T-helper 9 cell (primary cell): ENCODE measurements at places on chromosomes 1 and 21.

DNA sequence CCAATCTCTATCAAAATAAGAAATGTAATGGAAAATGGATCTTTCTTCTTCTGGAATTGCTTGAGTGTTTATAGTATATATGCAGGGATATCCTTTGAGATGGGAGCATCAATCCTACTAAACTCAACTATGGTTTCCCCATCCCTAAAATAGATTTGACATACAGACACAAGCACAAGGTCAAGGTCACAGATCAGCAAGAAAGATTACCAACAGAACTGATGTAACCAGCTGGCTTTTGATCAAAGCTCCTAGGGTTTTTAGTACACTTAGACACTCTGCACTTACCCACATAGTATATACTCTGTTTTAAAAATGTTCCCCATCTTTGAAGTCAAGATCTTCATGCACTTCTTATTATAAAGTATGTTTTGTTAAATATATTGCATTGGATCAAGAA, 85.5 kb downstream of the NRIP1 start:
- no peak for DNase-seq

GRCh38 chr21:43832158-43832550, 32.9 kb upstream of the AGPAT3 start:
- DNase-seq, result no peak

- no peak for DNase-seq
These were observed 27.4 kb downstream of the TIAM1 start for GRCh38 chr21:31316488-31317169.

- DNase-seq, result no peak
These were observed 698 bp upstream of the UCK2 start for GRCh38 chr1:165826565-165827267.

- DNase-seq, result no peak
These were observed 13.3 kb downstream of the COL6A2 start for GRCh38 chr21:46111193-46111571.

GRCh38 chr1:205082431-205082830, 1.8 kb downstream of the TMEM81 start:
- no peak for DNase-seq

- no peak for DNase-seq
These were observed 35.6 kb upstream of the WASF2 start for GRCh38 chr1:27525296-27526272.

- peak; percentile 19 for DNase-seq
These were observed 2.7 kb downstream of the MOB3C start for GRCh38 chr1:46613661-46614603.

DNA sequence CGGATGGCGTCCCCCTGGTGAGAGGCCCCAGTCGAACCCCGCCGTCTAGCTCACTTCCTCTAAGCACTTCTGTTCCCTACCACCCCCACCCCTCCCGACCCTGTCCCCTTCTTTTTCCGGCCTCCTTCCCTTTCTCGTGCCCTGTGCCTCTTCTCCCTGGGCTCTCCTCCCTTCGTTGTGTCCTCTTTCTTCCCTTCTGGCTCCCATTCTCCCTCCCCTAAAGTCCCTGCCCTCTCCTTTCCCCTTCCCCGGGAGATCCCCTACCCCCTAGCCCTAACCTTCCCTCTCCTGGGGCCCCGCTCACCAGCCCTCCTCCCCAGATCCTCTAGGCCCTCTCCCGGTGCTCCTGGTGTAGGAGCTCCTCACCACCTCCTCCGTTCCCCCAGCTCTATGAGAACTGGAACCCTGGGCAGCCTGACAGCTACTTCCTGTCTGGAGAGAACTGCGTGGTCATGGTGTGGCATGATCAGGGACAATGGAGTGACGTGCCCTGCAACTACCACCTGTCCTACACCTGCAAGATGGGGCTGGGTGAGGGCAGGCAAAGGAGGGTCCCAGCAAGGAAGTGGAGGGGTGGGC, 15.9 kb downstream of the BCAN start:
- no peak for DNase-seq

DNA sequence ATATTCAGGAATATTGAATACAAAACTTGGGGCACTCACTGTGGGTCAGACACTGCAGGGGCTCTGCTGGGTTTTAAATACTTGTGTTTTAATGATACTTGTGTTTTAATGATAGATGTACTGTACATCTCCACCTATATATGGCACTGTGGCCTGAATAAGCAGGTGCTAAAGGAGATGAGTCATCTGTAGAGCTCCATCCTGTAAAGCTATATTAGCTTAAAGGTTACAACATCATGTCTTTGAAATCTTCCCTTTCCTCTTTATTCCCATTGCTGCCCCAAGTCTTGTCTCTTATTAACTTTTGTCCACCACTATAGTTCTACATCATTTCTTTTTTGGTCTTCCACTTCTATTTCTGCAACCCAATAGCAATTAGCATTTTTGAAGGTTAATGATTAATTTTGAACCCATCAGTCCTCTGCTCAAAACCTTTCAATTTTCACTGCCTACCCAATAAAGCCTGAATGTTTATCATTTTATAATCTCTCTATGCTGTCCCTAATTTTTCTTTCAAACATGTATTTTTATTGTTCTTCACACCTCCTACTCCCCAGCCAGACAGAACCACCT, 113.3 kb upstream of the PTGFR start:
- DNase-seq, result no peak

- DNase-seq, result no peak
These were observed 13.8 kb upstream of the POGZ start for GRCh38 chr1:151472856-151473731.

DNA sequence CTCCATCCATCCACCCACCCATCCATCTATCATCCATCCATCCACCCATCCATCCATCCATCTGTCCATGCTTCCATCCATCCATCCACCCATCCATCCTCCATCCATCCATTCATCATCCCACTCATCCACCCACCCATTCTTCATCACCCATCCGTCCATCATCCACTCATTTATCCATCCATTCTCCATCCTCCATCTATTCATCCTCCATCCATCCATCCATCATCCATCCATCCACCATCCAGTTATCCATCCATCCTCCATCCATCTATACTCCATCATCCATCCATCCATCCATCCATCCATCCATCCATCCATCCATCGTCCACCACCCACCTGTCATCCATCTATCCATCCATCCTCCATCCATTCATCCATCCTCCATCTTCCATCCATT, 32.1 kb upstream of the ACTRT2 start:
- no peak for DNase-seq

GRCh38 chr1:156927215-156928042, 7.0 kb downstream of the LRRC71 start:
- peak; percentile 57 for DNase-seq

GRCh38 chr1:5001466-5001865, 347.1 kb downstream of the AJAP1 start:
- no peak for DNase-seq

- no peak for DNase-seq
These were observed 127.2 kb downstream of the FAM78B start for GRCh38 chr1:166039436-166040201.

- no peak for DNase-seq
These were observed 37.1 kb downstream of the TENT5C start for GRCh38 chr1:117642963-117643362.

DNA sequence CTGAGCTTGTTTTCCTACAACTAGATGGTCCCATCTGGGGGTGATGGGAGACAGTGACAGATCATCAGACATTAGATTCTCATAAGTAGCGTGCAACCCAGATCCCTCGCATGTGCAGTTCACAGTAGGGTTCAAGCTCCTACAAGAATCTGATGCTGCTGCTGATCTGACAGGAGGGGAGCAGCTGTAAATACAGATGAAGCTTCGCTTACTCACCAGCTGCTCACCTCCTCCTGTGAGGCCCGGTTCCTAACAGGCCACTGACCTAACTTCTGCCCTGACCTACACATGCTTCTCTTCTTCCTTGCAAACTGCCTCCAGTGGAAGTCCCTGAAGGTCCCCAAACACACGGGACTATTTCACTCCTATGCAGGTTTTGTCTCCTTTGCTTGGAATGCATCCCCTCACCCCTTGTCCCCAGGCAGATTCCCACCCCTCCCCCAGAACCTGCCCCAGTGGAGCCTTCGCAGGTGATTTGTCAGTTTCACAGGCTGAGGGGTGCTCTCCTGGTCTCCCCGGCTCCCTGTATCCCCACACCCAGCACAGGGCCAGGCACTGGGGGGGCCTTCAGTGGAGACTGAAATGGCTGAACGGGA, 5.7 kb upstream of the ZBTB48 start:
- DNase-seq, result no peak

- no peak for DNase-seq
These were observed 141.0 kb upstream of the NGF start for GRCh38 chr1:115479055-115479482.

GRCh38 chr1:236868625-236869467, 73.8 kb downstream of the MTR start:
- DNase-seq, result peak; percentile 15
